ENCODE measurements at places on chromosomes 5 and 9.

GRCh38 chr9:134734270-134734669 lies 92.7 kb downstream of the COL5A1 start:
- DNase-seq = no peak

DNA sequence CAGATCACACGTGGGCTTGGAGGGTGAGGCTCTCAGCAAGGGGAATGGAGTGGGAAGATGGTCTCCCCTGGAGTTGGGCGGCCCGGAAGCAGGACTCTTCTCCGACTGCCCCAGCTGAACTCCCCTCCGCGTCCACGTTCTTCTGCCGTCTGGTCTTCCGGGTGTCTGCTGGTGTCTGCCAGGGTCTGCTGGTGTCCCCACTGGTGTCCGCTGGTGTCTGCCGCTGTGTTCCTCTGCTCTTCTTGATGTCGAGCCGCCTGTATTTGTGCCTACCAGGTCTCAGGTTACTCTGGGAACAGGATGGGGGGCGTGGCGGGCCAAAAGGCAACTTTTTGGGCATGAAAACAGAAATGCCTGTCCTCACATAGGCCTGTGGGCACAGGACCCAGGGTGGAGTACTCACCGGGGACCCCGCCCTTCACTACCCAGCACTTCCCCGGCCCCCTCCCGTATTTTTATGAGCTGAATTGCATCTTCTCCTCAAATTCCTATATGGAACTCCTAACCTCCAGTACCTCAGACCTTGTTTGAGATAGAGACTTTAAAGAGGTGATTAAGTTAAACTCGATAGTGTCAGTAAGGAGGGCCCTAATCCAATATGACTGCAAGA lies 675.4 kb downstream of the SEMA5A start:
- DNase-seq = no peak

DNA sequence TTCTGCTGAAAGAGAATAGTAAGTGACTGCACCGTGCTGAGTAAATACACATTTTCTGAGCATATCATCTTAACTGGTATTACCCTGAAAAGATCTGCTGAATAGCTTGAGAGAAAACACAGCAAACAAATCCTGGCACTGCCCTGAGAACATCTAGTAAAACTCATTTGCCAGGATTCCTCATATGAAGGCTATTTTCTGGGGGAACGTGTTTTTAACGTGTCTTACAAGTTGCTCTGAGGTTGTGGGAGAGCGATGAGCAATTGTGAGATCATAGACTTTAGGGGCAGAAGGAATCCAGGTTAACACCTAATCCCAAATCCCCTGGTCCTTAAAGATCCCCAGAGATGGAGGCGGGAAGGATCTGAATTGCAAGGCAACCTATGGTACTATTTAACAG lies 331.9 kb upstream of the RFX3 start:
- no peak for DNase-seq

GRCh38 chr5:28903643-28904042 lies 1865.3 kb upstream of the CDH9 start:
- DNase-seq = no peak

GRCh38 chr9:138013836-138014562 lies 136.4 kb downstream of the CACNA1B start:
- no peak for DNase-seq

GRCh38 chr5:111070272-111071134 lies 1.0 kb upstream of the TSLP start:
- DNase-seq = no peak

DNA sequence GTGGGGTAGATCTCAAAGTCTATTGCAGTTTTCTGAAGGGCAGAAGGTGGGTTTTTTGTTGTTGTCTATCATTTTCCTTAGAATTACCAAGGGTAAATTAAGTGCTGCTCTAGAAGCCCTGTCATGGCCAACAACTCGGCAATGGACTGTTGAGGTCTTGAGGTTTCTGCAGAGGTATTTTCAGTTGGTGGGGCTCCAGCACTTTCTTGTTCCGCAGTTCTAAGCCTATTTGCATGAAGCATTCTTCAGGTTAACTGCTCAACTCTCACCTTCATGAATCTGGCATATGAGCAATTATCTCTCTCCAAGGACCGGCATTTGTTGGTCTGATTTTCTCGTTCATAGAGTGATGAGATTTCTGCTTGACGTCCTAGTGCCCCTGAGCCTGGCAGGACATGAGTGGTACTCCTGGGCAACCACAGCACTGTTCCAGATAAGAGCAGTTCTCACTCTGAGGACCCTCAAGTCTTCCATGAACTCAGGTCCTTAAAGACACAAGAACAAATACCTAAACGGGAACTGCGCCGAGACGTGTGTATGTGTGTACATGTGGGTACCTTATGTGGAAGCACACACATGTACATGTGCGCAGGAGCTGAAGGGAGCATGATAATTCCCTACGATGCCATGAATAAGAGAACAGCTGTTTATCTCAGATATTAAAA lies 544.5 kb downstream of the CSNK1G3 start:
- no peak for DNase-seq

DNA sequence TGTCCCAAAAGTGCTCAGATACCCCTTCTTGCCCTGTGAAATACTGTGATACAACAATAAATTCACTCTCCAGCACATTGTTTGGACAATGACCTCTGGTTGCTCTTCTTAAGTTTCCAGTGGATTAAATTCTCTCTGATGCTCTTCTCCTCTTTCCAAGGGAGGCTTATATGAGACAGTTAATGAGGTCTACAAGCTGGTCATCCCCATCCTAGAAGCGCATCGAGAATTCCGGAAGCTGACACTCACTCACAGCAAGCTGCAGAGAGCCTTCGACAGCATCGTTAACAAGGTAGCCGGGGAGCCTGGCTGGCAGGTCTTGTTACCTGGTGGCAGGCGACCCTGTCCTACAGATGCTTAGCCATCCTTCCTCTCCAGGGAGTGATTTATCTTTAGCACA lies 226.5 kb downstream of the DOCK8 start:
- DNase-seq = no peak

GRCh38 chr5:51383131-51384121 lies at the start of gene ISL1:
TSS of gene ISL1 (plus strand) at chr5:51383448. CDS start at chr5:51383672, 224 bp downstream.
- no peak for DNase-seq

DNA sequence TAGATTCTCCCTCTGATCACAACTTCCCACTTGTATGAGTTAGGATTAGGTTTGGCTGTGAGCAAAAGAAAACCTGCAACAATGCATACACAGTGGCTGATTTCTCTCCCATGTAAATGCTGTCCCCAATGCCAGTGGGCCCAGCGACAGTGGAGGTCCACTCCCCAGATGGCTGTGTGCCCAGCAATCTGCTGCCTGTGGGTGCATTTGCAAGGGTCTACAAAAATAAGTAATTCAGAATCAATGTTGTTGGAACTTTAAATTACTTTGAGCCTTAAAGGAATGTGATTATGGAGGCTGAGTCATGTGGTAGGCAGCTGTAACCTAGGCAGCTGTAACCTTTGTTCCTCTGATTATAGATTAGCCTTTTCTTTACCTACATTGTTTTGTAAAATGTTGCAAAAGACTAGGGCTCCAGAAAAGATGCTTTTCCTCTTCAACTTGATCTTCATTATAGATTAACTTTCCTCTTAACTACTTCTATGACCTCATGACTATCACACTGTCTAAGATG lies 14.2 kb upstream of the MXD3 start:
- no peak for DNase-seq

DNA sequence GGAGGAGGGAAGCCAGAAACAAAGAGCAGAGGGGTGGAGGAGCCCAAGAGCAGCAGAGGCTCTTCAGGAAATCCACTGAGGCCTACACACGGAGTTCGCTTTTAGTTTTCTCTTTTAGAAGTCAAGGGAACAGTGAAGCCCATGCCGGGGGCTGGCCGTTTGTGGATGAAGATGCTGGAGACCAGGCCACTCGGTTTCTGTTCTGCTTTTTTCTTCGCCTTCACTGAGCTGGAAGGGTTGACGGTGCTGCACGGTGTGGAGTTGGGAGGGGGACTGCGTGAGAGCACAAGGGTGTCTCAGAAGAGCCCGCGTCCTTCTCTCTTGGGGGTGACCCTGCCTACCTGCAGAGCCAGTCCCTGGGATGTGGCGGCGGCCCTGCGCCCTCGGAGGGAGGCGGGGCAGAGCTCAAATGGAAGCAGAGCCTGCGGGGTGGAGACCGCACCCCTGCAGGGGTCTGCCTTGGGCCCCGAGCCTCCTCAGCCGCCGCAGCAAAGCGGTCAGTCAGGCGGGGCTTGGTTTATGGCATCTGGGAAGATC lies 68.5 kb upstream of the CACNA1B start:
- no peak for DNase-seq

DNA sequence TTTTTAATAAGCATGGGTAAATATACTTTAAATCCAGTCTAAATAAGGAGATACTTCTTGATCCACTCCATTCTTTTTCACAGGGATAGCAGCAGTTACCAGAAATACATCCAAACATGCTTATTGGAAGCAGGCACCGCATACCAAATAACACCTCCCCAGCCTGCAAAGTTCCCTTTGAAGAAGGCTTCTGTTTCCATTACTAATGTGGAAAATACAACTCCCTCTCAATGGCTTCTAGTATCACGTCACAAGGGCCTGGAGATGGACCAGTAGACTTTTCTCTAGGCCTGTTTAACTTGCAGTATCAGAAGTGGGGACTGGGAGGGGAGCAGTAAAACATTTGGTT lies 20.8 kb downstream of the TMEM245 start:
- no peak for DNase-seq

GRCh38 chr5:115686051-115686737 lies 60.4 kb upstream of the TMED7 start:
- DNase-seq = no peak

GRCh38 chr9:10055886-10056395 lies 556.9 kb downstream of the PTPRD start:
- no peak for DNase-seq

DNA sequence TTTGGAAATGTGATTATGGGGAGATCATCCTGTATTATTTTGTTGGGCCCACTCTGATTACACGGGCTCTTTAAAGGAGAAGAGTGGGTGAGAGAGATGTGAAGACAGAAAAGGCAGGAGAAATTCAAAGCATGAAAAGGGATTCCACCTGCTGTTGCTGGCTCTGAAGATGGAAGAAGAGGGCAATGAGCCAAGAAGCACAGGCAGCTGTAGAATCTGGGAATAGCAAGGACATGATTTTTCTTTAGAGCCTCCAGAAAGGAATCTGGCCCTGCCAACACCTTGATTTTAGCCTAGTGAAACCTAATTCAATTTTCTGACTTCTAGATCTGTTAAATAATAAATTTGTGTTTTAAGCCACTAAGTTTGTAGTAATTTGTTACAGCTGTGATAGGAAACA lies 11.3 kb downstream of the C9 start:
- DNase-seq = no peak

GRCh38 chr5:65722575-65723403 lies 784 bp downstream of the NLN start:
- DNase-seq = no peak

DNA sequence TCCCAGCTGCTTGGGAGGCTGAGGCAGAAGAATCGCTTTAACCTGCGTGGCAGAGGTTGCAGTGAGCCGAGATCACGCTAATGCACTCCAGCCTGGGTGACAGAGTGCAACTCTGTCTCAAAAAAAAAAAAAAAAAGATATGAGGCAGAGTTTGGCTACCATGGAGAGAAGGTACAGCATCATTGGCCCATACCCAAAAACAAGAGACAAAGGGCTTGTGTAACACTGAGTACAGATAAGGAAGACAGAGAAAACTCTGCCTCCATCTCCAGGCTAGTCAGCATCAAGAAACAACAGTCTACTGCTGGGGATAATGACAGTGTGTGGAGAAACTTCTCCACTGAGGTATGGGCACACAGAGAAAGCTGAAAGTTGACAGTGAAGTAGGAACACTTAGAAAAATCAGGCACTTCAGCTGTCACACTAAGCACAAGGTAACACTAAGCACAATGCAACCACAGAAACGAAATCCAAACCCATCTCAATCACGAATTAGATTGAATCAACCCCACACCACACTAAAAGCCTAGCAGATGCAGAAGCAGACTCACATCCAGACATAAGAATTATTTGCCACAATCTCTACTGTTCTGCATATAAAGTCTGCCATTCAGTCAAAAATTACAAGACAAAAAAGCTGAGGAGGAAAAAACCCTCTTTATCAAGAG lies 10.5 kb downstream of the PJA2 start:
- DNase-seq = no peak

- no peak for DNase-seq
These were observed 152.9 kb downstream of the CDC42SE2 start for GRCh38 chr5:131416729-131417128.

DNA sequence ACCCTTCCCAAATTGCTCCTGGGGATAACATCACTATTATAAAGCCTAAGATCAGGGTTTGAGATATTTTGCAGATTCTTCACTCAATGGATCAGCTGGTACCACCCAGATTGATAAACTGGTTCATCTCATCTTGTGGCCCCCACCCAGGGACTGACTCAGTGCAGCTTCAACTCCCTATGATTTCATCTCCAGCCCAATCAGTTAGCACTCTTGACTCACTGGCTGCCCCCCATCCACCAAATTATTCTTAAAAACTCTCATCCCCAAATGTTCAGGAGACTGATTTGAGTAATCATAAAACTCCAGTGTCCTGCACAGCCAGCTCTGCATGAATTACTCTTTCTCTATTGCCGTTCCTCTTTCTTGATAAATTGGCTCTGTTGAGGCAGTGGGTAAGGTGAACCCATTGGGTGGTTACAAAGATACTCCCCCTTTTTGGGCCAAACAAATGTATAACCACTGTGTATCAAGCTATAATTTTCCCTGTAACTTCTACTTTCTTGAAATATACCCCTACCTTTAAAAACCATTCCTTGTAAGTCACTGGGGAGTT lies 263.3 kb upstream of the IL12B start:
- DNase-seq = no peak

DNA sequence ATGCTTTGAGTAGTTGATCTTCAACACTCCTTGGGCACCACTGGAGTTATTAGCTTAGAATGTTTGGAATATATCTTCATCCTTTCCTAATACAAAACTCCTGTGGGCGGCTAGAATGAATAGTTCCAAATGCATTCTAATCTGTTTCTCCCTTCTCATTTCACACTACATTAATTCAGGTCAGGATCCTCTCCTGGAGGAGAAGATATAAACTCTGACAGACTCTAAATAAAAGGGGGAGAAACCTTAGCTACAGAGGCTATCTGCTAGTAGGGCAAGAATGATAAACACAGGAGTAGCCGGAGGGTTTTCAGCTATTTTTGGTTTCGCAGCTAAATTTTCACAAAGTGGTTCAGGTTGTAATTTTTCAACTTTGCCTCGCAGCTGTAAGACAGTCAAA lies 45.2 kb upstream of the FAM240B start:
- no peak for DNase-seq

DNA sequence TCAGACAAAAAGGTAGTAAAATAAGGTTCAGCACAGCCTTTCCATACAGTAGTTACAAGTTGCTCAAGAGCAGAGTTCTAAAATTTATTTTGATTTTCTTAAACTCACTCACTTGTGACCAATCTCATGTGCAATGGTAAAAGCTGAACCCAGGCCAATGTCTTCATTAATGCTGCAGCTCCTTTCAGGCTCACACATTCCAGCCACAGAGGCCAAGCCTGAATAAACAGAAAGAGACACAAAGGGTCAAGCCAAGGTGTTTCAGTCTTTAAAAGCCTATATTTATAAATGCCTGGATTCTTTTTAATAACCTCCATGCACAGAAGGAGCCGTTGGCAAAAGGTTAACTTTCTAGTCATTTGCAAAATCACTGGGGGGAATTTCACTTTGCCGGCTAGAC lies 152.5 kb downstream of the ADAMTS6 start:
- DNase-seq = no peak

All from T-helper 1 cell (primary cell).